ENCODE measurements at places on chromosomes 7 and 10.

- DNase-seq: no peak
Measured at GRCh38 chr10:71835671-71836595, 15.1 kb downstream of the PSAP start.

- DNase-seq: no peak
Measured at GRCh38 chr7:25520516-25520915, 292.2 kb upstream of the NPVF start.

GRCh38 chr10:48981310-48981907 is 41.8 kb upstream of the LRRC18 start:
- no peak for DNase-seq

GRCh38 chr10:128178302-128178958 is 52.2 kb upstream of the MKI67 start:
- DNase-seq: peak; percentile 44

DNA sequence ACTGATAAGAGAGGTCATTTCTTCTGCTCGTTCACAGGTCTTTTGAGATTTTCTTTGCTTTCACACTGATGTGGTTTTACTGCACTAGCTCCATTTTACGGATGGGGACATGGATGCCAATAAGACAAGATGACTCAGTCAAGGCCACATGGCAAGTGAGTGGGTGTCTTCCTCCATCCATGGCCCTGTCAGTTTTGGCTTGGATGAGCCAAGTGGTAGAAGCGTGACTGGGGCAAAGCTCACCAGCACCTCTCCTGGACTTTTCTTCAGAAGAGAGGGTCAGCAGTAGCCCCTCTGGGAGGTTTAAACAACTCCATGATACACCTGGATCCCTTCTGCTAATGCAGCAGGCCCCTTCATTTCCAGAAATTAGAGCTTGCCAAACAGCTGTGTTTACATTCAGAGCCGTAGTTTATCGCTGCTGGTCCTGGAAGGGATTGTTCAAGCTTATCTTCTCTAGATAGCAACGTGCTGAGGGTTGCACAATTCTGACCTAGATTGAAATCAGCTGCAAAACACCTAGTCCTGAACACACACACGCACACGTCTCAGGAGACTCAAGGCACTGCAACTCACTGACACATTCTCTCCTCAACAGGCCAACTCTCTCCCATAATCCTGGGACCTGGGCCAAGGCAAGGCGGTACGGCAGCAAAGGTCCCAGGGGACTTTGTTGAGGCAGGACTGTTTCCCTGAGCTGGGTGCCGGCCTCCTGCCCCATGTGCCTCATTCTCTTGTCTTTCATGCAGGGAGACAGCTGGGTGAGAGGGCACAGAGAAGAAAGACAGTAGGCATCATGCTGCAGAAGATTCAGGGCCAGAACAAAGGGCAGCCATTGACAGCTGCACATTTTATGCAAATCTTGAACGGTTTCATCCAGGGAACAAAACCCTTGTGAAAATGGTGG is 14.2 kb upstream of the PDCD4 start:
- no peak for DNase-seq
